Activated CD4-positive, alpha-beta memory T cell treated with anti-CD3 and anti-CD28 coated beads, Interleukin-2, amount 10 ng/mL, durations not matched to agents 7 days and 5 days (primary cell): ENCODE measurements at places on chromosomes 2 and 18. TPM values are rescaled to one million over a fixed set of nuclear protein-coding genes. Genes with fewer than 3 reads are reported as not detected.

- no peaks in the 10 kb centered on the region for H3K36me3 ChIP-seq
- DNase-seq = no peak
Measured at GRCh38 chr18:68660354-68661183, 54.3 kb downstream of the TMX3 start.

Gene CIB4
- total RNA-seq = not detected

Gene SLC8A1
- 0.25 TPM for total RNA-seq

Gene ZNF804A
- total RNA-seq = not detected
